Urinary bladder (tissue), 4 donors: ENCODE measurements at places on chromosomes 2 and 18.

- no peak for DNase-seq
Measured at GRCh38 chr2:105929516-105929915, 184.8 kb downstream of the NCK2 start.

DNA sequence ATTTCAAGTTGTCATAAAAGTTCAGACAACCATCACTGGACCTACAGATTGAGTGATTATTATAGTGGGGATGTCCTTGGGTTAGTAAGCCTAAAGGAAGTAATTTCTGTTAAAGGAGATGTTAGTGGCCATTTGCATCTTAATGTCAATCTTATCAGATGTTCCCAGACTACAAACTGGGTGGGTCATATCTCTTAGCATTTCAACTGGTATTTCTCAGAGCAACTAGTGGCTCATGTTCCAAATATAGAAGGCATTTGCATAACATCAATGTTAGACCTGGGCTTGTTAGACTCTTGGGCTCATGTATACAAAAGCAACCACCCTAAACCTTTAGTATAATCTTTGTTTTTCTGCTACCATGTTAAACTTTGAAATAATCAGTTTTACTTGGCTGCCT lies 17.9 kb downstream of the PLEKHA3 start:
- DNase-seq, result no peak

DNA sequence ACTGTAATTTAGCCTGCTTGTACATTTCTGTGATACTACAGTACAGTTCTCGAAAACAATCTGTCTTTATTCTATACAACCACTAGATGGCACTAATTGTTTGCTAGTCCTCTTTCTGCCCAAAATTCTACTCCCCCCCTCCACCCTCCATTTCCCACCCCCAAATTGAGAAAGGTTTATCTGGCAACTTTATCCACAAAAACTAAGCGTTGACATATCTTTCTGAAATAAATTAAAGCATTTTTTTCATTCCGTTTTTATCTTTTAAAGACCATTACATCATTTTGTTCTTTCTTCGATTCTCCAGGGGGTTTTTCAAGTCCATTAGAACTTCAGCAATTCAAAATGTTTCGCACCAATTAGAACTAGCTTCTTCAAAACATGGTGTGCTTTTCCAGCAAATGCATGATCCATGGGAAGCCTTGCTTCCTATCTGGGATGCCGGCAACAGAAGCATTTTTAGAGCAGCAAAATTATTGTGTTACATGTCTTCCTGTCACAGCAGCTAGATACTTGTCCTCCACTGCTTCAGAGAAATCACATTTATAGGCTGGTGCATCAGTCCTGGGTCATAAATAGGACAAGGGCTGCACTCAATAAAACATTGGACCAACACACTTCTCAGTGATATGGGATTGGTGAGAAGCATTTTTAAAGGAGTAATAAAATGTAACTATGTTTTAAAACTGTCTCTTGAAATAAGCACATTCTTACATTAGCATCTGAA lies 241.3 kb downstream of the PAX3 start:
- DNase-seq, result no peak

DNA sequence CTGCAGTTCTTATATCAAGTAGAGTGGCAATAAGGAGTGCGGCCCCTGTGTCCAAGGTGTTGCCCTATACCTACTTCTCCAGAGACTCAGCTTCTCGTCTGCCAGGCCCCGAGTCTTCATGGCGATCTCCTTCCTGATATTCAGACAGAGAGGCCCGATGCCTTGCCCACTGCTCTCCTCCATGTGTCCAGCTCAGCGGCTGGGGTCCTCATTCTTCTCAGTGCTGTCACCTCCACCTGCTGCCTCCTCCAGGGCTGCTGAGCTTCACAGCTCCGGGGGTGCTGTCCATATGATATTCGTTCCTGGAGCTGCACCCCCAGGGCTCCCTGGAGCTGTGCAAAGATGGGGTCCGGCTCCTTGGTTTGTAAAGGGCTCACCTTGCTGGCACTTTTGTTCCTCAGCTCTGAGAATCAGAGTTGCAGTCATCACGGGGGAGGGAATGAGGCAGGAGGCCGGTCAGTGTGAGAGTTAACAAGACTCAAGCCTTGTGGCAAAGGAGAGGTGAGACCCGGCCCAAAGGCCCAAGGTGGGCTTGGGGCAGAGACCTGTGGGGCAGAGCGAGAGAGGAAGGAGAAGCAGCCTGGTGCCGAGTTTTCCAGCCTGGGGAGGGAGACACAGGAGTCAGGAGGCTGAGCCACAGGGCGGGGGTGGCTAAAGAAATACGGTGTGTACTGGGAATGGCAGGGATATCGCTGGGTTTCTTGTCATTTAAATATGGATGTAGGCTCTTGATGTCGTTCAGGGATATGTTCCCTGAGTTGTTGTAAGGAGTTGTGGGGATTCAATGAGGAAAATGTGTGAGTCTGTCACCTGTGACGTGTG lies 120.6 kb downstream of the CTIF start:
- DNase-seq, result no peak

GRCh38 chr2:201358684-201359083 lies 1.5 kb upstream of the FLACC1 start:
- DNase-seq, result no peak

- DNase-seq, result no peak
Measured at GRCh38 chr18:70322928-70323327, 34.1 kb downstream of the SOCS6 start.

- no peak for DNase-seq
Measured at GRCh38 chr2:55804535-55804934, 110.9 kb upstream of the PNPT1 start.
